Stimulated activated CD4-positive, alpha-beta T cell treated with anti-CD3 and anti-CD28 coated beads, Interleukin-4, amount 100 ng/mL, for 24 hours (primary cell): ENCODE measurements at places on chromosomes 11 and 22.

- DNase-seq: no peak
These were observed 274.7 kb downstream of the MN1 start for GRCh38 chr22:27526901-27527300.

DNA sequence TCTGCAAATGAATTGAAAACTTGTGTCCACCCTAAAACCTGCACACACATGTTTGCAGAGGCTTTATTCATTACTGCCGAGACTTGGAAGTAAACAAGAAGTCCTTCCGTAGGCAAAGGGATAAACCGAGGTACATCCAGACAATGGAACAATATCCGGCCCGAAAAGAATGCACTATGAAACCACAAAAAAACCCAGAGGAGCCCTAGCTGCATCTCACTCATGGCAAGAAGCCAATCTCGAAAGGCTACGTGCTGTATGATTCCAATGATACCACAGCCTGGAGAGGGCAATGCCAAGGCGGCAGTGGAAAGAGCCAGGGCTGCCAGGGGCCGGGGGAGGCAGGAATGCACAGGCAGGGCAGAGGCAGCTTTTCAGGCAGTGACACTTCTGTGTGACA lies 3.2 kb upstream of the MRPL23 start:
- DNase-seq: no peak

DNA sequence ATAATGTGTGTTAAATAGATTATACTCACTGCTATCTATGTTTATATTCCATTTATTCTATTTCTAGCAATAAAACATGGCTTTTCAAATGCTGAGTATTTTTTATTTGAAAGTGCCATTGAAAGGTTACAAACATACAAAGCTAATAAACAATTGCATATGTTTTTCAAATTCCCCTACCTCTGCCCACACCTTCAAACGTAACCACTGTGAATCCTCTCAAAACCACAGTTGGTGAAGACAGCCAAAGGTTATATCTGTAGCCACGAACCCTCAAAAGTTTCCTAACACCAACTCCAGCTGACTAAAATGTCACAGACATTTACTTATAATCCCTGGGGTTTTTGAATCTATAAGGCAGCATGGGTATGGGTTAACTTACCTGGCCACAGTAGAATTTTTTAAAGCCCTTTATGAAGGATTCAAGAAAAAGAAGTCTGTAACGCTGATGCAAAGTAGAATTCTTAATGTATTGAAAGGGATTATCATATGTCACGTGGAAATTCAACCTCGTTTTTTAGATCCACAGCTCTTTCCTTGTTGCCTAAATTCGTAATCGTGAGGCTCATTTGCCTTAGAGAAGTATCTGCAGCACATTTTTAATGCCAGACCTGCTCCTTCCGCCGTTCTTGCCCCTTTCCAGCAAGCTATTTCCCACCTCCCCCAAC lies 122.5 kb upstream of the ZC3H12C start:
- no peak for DNase-seq

DNA sequence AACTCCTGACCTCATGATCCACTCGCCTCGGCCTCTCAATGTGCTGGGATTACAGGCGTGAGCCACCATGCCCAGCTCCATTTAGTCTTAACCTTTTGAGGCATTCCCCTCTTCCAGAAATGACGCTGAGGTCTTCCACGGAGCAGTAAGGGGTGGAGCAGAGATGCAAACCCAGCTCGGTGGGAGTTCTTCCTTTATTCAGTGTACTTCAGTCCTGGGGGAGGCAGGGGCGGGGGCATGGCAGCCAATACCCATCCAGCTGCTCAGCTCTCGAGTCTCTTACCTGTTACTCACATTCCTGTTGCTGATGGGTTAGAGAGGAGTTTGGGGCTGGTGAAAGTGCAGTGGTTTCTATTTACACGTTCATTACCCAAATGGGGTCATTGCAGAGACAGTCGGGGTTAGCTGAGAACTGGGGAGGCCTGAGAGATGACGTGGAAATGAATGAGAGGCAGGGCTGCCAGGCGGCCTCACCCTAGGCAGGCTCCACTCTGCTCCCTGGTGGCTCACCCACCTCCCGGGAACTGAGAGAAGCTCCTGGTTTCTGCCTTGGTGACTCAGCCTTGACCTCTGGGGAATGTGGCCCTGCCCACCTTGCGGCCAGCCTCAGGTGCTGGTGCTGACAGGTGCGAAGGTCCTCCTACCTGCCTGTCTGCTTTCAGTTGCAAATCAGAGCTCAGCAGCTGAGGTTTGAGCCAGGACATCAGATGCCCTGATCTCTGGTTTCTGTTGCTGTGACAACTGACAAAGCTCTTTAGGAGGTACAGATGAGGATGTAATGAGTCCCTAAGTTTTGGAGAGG lies 13.4 kb upstream of the ST14 start:
- no peak for DNase-seq

- no peak for DNase-seq
These were observed 827 bp downstream of the PHF21B start for GRCh38 chr22:45008751-45009605.

GRCh38 chr11:87142594-87142993 lies 104.9 kb downstream of the TMEM135 start:
- no peak for DNase-seq

DNA sequence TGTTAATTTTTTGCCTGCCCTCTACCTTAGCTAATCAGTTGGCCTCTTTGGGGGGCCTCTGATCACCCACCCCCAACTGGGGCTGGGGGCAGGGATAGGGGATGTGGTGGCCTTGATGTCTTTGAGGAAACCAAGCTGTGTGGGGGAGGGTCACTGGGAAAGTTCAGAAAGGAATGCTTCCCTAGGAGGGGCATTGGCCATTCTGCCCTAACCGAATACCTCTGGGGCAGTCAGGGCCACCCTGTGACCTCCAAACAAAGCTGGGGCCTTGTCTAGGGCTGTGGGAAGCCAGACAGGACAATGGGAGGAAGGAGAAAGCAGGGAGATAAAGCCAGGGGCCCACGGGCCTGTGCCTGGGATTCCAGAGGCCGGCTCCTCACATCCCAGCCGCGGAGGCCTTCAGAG lies 97.5 kb downstream of the TSPAN18 start:
- no peak for DNase-seq

GRCh38 chr11:128198216-128198772 lies 389.1 kb downstream of the ETS1 start:
- no peak for DNase-seq

GRCh38 chr22:37556710-37557109 lies 3.6 kb upstream of the CDC42EP1 start:
- DNase-seq: no peak

GRCh38 chr22:37505565-37505964 lies 13.7 kb downstream of the CARD10 start:
- no peak for DNase-seq

DNA sequence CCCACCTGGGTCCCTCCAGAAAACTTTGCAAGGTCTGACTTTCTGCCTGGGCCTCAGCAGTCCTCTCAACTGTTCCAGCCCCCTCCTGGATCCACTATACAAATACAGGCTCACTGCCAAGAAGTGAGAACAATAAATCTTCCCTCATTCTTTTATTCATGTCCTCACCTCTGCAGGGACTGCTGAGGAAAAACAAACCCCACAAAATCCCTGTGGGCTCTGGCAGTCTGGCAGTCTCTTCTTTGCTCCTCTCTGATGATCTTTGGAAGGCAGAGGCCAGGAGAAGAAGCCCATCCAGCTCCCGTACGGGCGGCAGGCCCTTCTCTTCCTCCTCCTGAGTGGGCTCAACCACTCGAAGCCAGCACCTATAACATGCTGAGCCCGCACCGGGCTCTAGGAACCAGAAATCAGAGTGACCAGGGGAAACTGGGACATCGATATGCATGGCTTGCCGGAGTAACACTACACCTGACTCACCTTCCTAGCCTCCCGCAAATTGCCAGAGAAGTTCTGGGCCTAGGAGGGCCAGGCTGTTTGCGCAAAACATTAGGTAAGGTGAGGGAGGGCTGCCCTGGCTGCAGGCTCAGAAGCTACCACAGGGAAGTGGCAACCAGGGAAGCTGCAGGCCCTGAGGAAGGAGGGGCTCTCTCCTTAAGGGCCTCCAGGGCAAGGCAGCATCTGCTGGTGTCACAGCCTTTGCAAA lies 24.2 kb downstream of the TMPRSS5 start:
- no peak for DNase-seq

GRCh38 chr11:22878039-22878438 lies 17.8 kb upstream of the CCDC179 start:
- no peak for DNase-seq

GRCh38 chr22:27690599-27690998 lies 111.0 kb downstream of the MN1 start:
- no peak for DNase-seq

GRCh38 chr22:46976598-46976997 lies 214.1 kb downstream of the TBC1D22A start:
- DNase-seq: no peak

- DNase-seq: no peak
These were observed 139.5 kb upstream of the GUCY1A2 start for GRCh38 chr11:107157809-107158187.

- peak; percentile 11 for DNase-seq
These were observed 86.8 kb downstream of the NECTIN1 start for GRCh38 chr11:119641983-119642745.

DNA sequence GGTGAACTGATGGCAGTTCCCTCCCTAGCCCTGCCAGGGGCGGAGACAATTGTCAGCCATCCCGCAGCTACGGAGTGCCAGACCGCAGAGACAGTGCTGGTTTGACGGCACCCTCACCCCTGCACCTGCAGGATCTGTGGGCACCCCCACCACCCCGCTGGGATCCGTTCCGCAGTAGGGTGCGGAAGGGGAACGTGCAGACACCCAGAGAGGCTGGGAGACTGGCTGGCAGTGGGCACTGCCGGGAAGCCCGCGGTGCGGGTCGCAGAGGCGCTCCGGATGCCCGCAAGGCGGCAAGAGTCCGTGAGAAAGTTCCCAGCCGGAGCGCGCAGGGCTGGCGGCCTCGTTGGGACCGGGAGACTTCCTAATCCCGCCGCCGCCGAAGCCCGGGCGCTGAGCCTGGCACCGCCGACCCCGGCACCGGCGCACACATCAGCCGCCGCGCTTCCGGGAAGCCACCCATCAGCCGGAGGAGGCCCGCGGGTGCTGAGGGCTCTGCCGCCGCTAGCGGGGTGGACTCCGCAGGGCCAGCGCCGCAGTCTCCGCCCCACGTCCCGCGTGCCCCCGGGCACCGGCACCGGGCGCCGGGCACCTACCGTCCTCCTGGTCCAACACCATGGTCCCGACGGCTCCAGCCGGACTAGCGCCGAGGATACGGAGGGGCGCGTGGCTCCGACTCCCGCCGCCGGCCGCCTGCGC lies 4.3 kb upstream of the LMO1 start:
- DNase-seq: peak; percentile 8

DNA sequence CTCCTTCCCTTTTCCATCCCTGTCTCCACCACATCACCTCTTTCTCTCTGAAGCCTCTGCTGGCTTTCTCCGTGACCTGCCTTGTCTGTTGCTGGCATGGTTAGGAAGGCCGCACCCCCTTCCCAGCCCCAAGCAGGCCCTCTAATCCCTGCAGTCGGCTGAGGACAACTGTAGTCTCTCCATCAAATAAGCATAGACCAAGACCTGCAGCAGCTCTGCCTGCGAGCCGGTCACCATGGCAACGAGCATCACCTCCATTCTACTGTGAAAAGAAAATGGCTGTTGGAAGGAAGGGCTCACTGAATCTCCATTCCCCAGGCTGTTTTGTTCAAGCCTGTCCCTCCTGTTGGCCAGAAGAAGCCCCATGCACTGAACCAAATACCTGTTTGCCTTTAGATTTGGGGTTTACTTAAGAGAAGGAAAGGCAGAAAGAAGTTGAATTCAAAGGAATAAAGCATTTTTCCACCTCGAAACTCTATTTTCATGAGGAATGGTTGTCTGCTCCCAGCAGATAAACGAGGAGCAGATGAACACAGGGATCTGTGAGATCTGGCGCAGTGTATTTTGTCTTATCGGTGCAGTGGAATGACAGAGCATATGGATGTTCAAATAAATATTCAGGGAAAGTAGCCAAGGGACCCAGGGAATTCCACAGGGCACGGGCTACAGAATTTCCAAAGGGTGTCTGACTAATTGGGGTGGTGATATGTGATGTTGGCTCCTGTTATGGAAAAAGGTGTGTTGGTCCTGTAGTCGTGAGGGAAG lies 113.1 kb upstream of the TTC12 start:
- DNase-seq: no peak

- no peak for DNase-seq
These were observed 18.9 kb downstream of the ARVCF start for GRCh38 chr22:19997561-19998231.

- no peak for DNase-seq
These were observed 20.6 kb downstream of the ANKK1 start for GRCh38 chr11:113408206-113408605.

GRCh38 chr22:37491559-37492427 lies 5.6 kb upstream of the MFNG start:
- DNase-seq: no peak

- DNase-seq: no peak
These were observed 69.3 kb downstream of the KCNC1 start for GRCh38 chr11:17803754-17804334.
